IPS DF 19.7 (cell line): ENCODE measurements at places on chromosomes 11 and 22.

DNA sequence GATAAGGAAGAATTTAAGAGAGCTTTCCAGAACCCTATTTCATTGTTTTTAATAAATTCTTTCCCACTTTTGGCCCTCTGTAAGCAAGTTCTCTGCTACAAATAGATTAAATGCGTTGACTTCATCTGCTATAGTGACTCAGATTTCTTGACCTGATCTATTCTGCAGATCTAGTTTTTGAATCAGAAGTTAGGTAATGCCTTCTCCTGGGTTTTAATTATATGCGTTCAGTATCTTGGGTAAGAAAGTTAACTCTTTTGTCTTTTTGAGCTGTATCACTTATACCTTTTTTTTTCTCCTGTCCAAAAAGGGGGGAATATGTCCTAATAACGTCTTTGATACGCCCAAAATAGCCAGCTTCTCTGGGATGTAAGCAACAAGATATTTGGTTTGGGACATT, 2.4 kb upstream of the HEPHL1 start:
- DNase-seq: no peak

GRCh38 chr22:42889304-42889703, 32.2 kb upstream of the ARFGAP3 start:
- DNase-seq: no peak

DNA sequence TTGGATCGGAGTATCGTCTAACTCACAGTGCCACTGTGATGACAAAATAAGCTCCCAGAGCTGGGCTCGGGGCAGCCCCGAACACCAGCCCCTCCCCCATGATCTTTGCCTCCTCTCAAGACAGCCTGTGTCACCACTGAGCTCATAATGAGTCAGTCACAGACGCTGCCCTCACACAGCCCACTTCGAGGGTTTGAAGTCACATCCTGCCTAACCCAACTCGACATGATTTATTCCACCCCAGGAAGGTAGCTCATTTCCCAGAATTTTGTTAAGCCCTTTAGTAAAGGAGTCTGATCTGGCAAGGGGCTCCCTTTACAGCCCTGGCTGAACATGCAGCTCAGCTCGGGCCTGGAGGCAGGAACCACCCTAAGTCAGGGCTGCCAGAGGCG, 22.8 kb downstream of the MYH9 start:
- DNase-seq: no peak

DNA sequence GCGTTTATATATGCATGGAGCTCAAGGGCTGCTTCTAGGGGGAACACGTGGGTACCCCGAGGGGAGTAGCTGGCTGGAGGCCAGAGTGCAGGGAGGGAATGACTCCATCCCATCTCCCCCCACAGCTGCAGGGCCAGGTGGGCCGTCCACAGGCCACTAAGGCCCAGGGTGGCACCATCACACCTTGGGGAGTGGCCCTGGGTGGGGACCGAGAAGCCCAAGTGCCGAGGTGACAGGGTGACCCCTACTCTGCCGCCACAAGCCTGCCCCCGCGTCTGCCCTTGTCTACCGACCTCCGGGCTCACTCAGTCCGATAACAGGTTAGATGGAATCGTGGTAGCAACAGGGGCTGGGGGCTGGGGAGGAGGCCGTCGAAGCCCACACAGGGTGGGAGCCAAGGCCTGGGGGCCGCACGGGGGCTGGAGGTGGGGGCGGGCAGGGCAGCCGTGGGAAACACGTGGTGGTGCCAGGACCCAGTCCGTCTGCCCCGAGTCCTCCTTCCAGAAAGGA, 125.7 kb downstream of the KCNQ1OT1 start:
- no peak for DNase-seq

- DNase-seq: no peak
Measured at GRCh38 chr11:87180742-87181141, 143.0 kb downstream of the TMEM135 start.

- no peak for DNase-seq
Measured at GRCh38 chr11:7143908-7144307, 55.1 kb downstream of the RBMXL2 start.

DNA sequence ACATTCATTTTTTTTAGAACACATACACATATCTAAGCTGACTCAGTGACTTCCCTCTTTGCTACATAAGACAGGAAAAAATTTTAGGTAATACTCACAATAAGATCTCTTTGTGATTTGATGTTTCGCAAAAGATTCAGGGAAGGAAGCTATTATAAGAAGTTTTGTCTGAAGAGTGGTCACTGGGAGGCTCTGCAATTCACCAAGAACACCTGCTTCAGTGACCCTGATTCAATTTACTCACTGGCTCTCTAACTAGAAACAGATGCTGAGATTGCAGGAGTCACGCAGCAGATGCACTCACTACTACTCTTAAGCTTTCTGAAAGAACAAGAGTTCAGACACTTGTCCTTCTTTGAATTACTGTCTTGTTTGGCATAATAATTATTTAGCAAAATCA, 193.6 kb upstream of the DDI1 start:
- DNase-seq: no peak

DNA sequence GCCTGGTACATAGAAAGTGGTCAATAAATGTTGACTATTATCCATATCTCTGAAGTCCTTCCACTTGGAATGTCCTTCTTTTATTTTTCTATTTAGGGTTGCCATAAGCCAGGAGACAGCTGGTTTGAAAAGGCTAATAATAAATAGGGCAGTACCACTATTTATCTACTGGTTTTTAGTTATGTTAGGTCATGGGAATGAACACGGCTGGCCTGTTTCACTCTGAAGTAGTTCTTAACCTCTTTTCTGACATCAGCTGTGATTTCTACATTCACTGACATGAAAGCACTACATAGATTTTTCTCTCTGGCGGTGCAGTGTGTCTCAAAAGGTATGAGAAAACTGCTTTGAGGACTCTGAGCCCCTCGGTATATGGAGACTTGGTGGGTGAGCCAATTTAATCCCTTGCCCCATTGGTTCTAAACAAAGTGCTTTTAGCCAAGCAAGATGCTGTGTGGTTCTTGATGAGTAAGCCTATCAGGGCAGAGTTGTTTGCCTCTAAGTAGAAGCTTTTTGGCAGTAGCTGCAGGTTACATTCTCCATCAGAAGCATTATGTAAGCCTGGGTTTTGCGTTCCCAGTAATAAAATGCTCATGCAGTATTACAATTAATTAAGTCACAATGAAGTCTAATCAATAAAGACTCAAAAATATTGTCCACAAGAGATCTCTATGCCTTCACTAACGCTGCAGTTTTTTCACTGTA, 48.7 kb upstream of the APOA1 start:
- no peak for DNase-seq

DNA sequence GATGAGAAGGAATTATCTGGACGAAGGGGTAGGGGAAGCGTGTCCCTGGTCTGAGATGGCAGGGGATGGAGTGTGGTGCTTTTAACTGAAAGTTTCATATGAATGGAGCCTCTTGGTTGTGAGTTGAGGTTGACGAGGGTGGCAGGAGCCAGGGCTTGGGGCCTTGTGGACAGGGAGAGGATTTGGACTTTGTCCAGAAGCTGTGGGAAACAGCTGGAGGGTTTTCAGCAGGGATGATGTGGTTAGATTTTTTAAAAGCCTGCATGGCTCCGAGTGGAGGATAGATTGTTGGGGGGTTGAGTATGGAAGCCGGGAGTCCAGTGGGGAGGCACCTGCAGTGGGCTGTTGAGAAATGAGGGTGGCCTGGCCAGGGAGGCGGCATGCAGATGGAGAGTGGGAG, 24.8 kb downstream of the MYO7A start:
- DNase-seq: no peak

- DNase-seq: no peak
Measured at GRCh38 chr11:97143463-97143862, 753.6 kb downstream of the JRKL start.

GRCh38 chr11:101051677-101052076, 77.9 kb downstream of the PGR start:
- DNase-seq: no peak

DNA sequence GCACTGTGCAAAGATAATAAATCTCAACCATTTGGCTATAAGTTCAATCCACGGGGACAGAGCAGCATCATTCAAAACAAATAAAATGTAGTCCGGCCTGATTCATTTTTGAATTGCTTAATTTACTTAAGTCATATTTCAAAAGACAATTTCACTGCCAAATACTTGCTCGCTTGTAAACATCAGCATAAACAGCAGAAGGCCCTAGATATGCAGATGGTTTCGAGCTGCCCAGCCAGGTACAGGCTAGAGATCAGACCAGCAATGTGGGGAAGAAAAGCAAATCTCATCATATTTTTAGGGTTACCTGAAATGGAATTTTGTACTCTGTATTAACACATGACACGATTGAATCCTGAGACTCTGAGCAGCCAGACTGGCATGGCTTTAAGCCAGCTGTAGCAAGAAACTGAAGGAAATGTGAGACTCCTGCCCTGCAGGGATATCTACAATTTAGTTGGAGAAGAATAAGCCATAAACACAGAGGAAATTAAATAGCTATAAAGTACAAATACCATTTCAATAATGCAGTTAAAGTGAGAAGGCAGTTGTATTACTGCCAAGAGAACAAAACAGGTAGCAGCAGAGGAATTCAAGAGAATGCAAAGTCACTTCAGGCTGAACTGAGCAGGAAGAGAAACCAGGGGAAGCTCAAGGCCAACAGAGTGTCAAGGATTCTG, 440.3 kb downstream of the ETS1 start:
- DNase-seq: no peak

DNA sequence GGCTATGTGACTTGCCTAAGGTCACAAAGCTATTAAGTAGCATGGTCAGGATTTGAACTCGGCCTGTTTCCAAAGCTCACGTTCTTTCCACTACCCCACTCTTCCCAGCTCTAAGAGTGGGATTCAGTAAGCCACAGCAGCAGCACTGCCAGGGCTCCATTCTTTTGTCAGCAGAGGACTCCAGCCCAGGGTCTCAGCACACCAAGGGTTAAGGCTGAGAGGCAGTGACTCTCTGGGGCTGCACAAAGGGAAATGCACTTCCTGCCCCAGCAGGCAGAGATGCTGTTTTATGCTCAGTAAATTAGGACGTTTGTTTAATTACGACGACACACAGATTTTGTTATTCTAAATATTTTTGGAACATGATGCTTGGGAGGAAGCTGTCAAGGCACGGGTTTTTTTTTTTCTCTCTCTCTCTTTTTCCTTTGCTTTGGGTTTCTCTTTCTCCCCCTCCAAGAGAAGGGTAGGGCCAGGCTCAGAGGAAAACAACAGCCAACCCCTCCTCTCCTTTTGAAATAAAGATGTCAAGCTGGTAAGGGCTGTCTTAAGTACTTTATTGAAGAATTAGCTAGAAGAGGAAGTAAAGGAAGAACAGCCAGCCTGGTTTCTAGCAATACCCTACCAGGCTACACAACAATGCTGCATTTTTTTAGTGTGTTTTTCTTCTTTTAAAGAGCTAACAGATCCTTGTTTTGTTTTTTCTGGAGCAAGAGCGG, 2.8 kb downstream of the MYH9 start:
- DNase-seq: no peak

- DNase-seq: no peak
Measured at GRCh38 chr22:45094825-45095224, 68.9 kb upstream of the NUP50 start.

DNA sequence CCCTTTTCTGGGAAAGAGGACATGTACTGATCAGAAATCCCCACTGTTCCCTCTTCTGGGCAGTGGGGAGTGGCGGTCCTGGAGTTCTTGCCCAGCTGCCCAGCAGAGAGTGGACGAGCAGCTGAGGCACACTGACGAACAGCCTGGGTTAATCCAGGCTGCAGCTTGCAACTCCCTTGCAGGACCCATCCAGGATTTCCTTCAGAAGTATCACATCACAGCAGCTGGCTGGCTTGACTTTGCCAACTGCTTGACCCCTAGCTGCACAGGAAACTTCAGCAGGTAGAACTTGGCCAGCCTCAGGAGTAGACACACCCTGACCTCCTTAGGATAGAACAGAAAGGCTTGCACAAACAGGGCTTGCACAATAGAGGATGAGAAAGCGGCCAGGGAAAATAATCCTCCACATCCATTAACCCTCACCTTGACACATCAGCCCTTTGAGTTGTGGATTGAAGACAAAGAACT, 27.9 kb upstream of the FZD4 start:
- no peak for DNase-seq

DNA sequence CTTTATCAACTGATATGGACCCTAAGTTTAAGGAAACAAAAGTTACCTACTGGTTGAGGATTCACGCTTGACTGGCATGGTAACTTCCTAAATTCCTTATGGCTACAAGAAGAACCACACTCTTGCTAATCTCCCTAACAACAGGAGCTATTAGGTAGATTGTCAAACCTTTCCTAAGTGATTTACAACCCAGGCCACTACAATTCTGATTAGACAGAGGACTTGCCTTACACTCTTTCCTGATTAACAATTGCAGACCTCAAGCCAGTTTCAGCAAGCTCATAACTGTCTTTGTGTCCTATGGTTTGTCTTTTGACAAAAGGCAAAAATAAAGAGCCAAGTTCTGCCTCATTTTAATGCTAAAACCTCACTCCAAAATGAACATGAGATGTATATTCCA, 16.3 kb downstream of the OR52K2 start:
- DNase-seq: no peak
